Liver (tissue), 10 donors: ENCODE measurements at places on chromosomes 4 and X.
A peak's percentile ranks its signal among the peaks of the same experiment; 100 is the strongest.

- DNase-seq, result no peak
These were observed 4.5 kb upstream of the FGF16 start for GRCh38 chrX:77442728-77443127.

DNA sequence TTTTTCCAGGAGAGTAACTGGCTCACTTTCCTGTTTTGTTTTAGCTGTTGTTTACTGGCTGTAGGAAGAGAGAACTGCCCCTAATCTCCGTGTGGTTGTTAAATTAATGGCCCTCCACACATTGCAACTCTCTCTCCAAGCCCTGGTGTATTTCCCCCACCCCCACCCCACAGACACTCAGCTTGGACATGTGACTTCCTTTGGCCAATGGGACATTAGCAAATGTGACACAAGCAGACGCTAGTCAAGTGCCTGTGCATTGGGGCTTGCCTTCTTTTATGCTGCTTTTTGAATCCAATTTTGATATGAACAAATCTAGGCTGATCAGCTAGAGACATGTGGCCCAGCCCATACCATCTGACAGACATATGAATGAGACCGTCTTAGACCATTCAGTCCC lies 59.6 kb upstream of the TAB3 start:
- no peak for DNase-seq

DNA sequence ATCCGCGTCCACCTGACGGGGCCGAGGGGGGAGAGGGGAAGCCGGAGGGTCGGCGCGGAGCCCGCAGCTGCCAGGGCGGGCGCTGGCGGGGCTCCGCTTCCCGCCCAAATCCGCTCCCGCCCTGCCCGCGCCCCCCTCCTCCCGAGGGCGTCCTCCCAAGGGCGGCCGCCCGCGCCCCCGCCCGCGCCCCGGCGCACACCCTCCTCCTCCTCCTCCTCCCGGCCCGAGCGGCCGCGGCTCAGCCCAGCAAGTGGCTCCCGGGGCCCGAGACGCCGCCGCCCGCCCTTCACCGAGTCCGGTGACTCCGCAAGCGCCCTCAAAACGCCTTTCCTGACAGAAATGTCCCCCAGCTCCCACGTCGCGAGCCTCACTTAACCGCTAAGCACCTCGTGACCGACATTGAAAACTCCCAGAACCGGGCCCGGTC lies 487 bp downstream of the HMGB2 start:
- DNase-seq, result peak; percentile 74

DNA sequence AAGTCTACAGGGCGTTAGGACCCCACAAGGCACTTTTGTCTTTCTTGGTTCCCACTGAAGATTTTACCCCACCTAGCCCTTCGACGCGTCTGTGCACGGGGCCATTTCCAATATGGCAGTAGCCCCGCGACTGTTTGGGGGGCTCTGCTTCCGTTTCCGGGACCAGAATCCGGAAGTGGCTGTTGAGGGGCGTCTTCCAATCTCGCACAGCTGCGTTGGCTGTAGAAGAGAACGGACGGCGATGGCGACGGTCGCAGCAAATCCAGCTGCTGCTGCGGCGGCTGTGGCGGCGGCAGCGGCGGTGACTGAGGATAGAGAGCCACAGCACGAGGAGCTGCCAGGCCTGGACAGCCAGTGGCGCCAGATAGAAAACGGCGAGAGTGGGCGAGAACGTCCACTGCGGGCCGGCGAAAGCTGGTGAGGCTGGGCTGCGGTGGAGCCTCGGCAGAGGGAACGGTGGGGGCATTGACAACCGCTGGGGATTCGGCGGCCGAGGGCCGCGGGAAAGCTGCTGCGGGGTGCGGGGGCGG lies at the start of gene USP11:
TSS of gene USP11 (plus strand) at position 207 of the 530 bp plus-strand sequence. CDS start at position 242, 35 bp downstream.
- peak; percentile 47 for DNase-seq

DNA sequence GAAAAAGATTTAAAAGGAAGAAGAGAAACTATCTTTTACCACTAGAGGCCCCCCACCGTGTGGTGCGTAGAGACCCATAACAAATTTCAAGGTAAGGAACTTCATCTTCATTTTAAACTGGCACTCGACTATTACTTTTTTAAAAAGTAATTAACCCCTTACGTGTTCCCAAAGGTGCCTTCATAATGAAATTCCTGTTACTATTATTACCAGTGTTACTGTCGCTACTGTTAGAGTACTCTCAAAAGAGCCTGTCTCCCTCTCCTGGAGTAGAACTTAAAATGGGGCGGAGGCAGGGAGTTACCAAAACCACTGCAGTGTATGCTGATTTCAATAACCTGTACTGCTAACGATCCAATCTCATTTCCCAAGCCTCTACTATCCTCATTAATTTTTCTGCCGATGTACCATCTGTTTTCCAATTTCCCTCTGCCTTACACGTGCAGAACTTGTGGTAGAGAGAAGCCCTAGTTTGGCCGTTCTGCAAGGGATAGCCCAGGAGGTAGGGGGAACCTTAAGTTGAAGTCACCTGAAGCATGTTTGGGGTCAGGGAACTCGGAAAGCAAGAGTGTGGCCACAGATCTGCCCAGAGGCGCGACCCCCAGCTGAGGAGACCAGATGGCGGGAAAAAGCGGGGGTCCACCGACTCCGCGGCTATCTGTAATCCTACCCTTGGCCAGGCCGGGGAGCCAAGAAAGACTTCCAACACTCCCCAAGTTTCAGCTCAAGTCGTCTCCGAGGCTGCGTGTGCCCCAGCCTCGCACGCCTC lies 720 bp upstream of the STK26 start:
- DNase-seq, result peak; percentile 33

DNA sequence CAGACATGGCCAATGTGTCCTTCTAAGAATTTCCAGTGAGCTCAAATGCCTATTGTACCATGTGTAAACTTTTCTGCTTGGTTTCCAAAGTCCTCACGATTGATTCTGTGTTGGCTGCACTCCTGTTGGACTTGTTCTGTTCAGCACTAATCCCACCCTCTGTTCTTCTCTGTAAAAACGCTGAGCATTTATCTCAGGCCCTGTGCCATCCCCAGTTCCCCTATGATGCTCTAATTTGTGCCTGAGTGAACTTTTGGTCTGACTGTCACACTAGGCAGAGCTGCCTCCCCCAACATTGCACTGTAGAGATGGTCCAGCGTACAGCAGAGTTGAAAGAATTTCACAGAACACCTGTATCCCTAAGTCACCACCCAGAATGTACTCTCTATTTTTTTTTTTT lies 76.1 kb upstream of the STS start:
- DNase-seq, result no peak

DNA sequence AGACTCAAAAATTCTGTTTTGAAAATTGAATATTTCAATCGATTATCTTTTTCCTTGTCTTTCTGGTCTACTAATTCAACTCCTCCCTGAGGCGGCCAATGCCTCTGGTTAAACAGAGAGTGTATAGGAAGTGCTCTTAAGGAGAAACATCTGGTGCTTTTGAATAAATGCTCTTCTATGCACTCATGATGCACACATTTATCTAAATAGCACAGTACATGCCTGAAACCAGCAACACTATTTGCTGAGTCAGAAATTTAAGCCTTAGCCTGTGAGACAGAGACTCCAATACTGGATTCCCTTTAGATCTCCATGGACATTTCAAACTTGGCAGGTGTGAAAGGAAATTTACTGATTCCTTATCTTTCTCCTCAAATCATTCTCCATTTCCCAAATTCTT lies 118.6 kb downstream of the SLIT2 start:
- no peak for DNase-seq

DNA sequence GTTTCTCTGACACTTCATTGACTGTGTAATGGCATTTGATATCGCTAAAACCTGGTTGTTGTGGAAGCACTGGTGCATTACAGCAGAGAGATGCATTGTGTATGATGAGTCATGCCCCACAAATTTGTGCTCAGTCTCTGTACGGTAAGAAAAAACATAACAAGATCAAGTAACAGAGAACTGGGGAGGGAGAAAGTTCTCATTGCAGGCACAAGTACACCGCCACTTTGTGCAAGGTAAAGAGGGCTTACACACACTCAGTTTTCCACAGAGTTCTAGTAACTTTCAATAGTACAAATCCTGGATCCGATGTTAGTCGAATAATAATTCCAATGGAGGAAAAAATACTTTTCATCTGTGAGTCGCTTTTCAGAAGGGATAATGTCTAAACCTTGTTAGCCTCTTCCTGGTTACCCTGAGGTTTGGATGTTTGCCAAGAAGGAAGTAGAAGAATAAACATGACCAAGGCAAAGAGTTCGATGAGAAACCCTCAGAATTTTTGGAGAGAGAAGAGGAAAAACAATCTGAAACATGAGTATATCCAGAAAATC lies 512.5 kb upstream of the SLIT2 start:
- DNase-seq, result no peak

DNA sequence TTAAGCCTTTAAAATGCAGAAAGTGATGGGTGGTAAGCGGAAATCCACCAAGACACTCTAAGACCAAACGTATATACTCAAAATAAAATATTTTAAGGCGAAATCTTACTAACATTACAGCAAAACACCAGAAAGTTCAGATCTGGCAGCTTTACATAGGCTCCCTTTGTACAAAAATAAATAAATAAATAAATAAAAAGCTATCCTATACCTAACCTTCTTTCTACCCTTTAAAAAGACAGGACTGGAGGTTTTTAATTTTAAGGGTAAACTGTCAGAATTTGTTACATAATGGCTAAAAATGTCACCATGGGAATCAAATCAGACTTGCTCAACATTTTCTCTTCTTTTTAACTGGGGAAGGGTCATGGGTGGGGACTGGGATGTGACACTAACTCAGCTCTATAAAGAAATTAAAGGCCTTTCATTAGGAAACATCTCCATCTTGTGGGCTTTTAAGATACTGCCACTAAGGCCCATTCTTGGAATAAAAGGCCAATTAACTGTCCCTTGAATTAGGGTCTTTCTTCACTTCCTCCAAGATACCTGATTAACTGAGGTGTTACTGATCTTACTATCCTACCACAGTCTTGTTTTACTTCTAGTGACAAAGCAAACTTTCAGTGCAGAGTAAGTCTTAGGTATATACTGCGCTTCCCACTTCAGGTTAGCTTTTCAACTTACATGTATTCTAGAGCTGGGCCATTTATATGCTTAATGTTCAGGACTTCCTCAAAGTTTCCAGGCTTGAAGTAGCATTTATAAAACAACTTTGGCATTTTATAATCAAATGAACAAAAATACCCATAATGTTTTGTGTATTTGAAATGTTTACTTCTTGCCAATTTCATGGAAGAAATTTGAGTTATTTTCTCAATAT lies 13.3 kb downstream of the HNRNPD start:
- no peak for DNase-seq

GRCh38 chr4:147765121-147765529 lies 33.2 kb downstream of the ARHGAP10 start:
- DNase-seq, result no peak
